Hindlimb muscle (tissue), 1 donor: ENCODE measurements at places on chromosomes 16 and 17.
A peak's percentile ranks its signal among the peaks of the same experiment; 100 is the strongest.

DNA sequence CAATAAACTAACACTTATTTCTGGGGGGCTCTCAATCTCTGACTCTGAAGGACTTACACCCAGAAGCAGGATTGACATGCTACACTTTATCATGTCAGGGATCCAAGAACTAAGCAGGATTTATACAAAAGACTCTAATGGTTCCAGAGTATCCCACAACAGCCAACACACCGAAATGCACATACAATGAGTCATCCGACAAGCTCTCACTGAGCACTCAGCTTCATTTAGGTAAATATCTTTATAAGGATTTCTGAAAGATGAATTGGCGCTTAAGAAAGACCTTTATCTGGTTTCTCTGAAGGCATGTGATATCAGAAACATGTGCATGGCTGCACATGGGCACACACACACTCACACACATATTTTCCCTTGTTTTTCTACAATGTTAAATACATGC, 77.2 kb downstream of the TOX3 start:
- DNase-seq, result no peak

DNA sequence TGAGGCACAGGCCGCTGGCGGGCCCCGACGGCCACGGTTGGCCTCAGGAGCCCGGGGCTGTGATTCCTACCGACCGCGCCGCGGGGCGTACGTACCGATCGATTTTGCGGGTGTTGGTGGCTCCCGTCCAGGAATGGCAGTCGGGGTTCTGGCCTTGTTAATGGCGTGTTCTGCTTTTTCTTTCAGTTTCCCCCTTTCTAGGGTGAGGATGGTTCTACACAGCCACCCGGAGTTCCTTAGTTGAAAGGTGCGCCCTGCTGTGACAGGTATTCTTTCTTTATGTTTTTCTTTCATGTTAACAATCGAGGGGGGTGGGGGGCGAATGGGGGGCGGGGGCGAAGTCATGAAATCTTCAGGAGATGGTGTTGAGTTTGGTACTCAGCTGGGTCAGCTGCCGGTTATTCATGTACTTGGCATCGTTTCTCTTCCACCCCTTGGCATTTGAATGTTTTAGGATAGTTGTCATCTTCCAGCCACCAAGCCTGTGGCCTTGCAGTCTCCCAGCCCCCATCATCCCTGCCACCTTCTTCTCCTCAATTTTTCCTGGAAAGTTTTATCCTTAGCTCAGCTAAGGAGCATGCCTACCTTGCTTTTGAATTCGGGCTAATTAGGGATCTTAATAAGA, 802 bp downstream of the CYLD start:
- peak; percentile 12 for DNase-seq

DNA sequence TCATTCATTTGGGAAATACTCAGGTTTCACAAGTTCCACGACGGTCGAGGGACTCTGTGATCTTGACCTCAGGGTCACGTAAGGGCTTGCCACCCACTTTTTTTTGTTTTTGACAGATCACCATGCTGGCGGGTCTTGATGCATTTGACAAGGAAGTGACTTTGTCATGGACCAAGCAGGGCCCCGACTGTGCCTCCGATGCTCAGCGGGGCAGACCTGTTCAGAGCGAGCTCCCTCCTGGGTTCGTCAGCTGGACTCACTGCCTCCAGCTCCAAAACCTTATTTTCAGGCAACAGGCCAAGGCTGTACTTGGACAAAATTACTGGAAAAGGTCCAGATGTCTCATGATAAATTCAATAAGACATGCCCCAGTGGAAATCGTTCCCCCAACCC, 9.0 kb upstream of the CLEC18A start:
- no peak for DNase-seq

DNA sequence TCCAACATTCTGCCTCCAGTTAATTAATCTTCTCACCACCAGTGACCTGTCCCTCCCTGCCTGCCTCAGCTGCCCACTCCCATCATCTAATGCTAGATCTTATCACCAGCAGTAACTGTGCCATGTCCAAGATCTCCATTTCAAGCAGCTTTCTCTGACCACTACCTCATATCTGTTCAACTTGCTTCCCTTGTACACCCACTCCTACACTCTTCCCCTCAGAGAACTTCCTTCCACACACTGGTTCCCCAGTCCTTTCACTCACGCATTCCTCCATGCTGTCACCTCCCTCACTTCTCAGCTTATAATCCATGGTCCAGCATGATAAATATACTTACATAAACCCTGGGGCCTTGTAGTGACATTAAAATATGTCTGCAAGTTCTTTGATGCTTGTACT, 31.8 kb upstream of the DYNLL2 start:
- no peak for DNase-seq

DNA sequence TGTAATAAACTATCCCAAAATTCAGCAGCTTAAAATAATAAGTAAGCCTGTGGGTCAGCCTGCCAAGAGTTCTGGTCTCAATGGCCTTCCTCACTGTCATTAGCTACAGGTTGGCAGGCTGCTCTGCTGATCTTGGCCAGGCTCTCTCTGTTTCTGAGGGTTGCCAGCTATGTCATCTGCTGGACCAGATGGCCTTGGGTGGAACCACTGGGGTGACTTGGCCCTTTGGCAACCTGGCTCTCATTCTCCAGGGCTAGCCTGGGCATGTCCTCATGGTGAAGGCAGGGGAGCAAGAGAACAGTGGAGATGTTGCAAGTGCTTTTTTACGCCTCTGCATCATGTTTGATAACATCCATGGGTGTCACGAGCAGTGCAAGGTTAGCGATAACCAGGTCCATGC, 13.9 kb downstream of the ITGAM start:
- DNase-seq, result no peak

DNA sequence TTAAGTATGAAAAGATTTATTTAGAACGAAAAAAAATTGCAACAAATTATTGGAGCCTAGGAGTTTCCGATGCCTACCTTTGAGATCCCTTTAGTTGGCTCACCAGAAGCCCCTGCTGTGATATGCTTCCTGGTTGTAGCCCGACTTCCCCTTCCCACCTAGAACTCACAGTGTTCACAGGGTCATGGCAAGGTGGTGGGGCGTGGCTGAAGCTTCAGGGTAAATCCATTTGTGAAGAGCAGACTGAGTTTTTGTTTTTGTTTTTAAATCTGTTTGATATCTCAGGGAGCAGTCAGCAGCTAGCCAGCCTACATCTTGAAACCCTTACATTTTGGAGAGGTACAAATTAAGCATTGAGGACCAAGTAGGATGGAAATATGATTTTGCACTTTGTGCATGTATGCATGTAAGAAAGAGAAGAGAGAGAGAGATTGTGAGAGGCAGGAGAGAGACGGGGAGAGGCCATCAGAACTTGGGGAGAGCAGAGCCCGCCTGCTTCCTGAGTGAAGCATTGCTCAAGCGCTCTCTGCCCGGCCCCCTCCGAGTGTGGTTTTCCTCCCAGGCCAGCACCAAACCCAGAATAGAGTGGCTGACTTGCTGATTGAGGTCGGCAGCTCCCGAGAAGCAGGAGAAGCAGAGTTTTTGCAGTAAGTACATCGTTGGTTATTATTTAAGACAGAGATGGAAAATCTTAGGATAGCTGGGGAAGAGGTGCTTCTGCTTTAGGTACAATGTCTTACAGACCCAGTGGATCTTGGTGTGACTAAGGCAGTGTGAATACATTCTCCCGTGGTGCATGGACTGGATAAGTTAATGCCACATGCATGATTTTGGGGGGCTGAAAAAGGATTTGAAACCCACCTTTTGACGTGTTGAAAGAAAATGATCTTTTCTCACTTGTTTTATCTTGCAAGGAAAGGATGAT, 64.2 kb downstream of the SPECC1 start:
- peak; percentile 32 for DNase-seq

DNA sequence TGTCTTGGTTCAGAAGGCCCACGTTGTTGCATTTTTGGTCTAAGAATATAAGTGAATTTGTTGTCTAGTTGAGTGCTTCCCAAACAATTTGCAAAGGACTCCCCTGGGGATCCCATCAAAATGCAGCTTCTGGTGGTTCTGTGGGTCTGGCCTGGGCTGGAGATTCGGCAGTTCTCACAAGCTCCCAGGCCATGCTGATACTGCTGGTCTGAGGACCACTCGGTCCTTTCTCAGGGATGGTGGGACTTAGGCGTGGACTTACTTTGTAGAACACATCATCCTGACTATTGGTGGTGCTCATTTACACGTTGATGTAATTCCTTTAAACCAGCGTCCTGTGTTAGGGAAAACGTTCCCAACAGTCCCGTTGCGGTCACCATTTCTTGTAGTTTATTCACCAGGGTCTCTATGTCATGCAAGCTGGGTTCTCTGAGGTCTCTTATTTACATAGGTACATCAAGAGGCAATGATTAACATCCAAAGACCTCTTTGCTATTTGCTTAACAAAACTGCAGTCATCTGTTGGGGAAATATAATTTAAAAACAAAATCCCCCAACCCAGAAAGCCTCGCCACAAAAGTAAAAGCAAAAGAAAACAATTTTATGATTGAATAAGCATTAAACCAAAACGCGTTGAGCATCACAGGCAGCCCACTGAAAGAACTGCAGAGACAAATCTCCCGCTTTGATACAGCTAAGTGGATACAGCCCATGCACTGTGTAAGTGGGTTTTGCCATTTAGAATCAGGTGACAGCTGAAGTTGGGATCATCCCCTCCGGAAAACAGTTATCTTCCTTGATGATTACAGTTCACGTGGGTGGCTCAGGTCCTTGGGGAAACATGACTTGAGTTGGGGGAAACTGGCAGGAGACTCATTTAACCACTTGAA, 39.0 kb upstream of the SEC14L1 start:
- no peak for DNase-seq

DNA sequence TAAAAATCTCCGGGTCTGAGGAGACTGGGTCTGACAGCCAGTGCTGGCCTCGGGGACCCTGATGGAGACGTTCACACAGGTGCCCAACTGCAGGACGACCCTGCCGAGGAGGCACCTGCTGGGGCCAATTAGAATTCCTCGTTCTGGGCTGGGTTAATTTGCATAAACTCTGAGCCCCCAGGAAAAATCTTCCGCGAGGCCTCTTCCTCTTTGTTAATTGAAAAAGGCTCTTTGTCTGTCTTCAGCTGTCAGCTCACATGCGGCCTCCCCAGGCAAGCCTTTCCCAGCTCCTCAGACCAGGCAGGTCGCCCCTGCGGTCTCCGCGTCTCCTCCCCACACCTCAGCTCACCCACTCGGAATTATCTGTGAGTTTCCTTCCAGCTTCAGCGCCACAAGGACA, 400.2 kb downstream of the SEC14L1 start:
- DNase-seq, result no peak

GRCh38 chr17:59890720-59891119, 2.0 kb downstream of the TUBD1 start:
- no peak for DNase-seq

DNA sequence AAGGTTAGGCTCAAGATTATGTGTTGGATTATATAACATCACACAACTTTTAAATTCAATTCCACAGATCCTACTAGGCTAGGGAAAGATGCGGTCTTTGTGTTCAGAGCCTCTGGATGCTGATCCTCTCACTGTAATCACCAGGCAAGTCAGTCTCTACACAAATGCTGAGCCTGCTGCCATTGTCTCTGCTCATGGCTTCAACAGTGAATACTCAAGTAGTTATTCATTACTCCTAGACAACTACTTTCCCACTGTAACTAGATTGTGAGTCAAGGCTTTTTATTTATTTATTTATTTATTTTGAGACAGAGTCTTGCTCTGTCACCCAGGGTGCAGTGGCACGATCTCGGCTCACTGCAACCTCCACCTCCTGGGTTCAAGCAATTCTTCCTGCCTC, 15.8 kb upstream of the NDUFAB1 start:
- no peak for DNase-seq

- no peak for DNase-seq
Observed at GRCh38 chr17:79353548-79353947, 257.3 kb downstream of the RBFOX3 start.

- DNase-seq, result no peak
Observed at GRCh38 chr16:22358000-22358399, 16.4 kb downstream of the CDR2 start.

- peak; percentile 41 for DNase-seq
Observed at GRCh38 chr17:73474370-73474988, 162.7 kb upstream of the CDC42EP4 start.

- no peak for DNase-seq
Observed at GRCh38 chr16:86775511-86775921, 197.2 kb downstream of the FOXL1 start.

DNA sequence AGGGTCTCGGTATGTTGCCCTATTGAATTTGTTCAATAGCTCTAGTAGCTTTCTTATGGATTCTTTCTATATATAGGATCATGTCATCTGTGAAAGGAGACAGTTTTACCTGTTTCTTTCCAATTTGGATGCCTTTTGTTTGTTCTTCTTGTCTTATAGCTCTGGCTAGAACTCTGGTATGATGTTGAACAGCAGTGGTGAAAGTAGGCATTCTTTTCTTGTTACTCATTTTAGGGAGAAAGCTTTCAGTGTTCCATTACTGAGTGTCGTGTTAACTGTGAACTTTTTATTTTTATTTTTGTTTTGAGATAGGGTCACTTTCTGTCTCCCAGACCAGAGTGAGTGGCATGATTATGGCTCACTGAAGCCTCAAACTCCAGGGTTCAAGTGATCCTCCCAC, 21.2 kb downstream of the EFCAB5 start:
- DNase-seq, result no peak

- no peak for DNase-seq
Observed at GRCh38 chr16:59324462-59324861, 590.3 kb upstream of the GOT2 start.

- DNase-seq, result no peak
Observed at GRCh38 chr16:1283996-1284616, 25.3 kb upstream of the UBE2I start.

- DNase-seq, result peak; percentile 96
Observed at GRCh38 chr17:74987418-74987908, at the start of gene CDR2L. TSS of gene CDR2L (plus strand) at chr17:74987632. CDS start at chr17:74988044, 412 bp downstream.

DNA sequence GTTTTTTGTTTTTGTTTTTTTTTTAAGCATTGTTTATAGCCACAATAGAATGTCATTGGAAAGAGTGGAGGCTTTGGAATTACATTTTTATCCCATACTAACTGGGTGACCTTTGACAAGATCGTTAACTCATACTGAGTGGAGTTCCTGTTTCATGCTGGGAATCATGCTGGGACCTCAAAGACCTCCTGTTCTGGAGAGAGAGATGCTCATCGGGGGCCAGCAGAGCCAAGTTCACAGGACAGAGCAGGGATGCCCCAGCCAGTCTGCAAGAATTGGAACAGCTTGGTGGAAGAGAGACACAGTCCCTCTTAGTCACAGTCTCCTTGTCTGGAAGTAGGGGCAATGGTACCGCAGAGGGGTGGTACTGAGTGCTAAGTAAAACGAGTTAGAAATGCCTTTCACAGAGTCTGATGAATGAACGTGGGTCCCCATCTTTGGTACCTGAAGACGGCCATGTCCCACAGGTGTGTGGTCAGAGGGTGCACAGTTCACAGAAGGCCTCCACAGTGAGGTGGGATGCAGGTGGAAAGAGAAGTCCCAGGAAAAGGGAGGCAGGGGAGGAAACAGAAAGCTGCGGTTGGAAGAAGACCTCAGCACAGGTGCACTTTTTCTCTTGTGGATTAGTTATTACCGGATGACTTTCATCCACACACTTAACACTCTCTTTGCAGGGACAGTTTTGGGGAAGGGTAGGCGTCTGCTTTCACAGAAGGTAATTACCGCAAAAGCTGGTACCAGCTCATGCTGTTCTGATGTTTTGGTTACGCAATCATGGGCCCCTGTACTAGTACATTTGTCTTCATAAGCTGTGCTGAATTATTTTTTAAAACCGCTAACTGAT, 147.8 kb downstream of the PRKCA start:
- no peak for DNase-seq
